ENCODE measurements at places on chromosomes 16 and 17.

DNA sequence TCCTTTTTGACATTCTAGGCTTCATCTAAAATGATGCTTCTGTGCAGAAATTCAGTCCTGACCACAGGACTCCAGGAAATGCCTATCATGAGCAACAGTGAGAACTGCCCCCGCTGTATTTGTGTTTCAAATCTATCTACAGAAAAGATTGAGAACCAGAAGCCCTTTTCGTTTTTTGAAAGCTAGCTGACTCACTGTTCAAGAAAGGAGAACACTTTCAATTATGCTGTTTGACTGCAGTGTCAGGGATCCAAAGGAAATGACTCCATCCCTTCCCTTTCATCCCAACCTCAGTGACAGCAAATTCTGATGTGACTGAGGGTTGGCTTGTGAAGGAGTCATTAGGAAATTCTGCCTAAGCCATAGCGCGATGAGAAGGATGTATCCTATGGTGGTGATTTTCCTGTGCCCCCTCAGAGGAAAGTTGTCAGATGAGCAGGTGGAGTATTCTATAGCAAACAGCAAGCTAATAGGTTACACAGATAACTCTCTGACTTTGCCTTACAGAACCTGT lies 622.3 kb downstream of the TMEM114 start:
- no peak for DNase-seq

GRCh38 chr17:78596871-78597764 lies 19.9 kb upstream of the DNAH17 start:
- no peak for DNase-seq

GRCh38 chr17:80845863-80846671 lies 145.6 kb upstream of the CHMP6 start:
- no peak for DNase-seq

DNA sequence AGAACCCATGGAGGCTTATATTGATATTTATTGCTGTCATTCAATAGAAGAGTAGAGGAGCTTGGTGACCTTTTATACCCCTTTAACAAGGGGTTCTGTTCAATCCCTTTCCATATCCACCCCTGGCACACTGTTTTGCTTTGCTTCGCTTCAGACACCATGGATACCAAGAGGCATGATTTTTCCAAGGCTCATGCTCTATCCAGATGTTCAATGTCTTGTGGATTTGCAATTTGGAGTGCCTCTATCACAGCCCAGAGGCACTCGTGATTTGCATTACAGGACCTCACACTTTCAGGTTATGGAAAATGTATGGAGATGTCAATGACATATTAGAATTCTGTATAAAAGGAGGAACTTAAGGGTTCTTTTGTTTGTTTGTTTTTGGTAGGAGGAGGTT lies 21.5 kb downstream of the CFAP20 start:
- DNase-seq = no peak

GRCh38 chr17:44976206-44976605 lies 8.1 kb upstream of the C1QL1 start:
- DNase-seq = no peak

DNA sequence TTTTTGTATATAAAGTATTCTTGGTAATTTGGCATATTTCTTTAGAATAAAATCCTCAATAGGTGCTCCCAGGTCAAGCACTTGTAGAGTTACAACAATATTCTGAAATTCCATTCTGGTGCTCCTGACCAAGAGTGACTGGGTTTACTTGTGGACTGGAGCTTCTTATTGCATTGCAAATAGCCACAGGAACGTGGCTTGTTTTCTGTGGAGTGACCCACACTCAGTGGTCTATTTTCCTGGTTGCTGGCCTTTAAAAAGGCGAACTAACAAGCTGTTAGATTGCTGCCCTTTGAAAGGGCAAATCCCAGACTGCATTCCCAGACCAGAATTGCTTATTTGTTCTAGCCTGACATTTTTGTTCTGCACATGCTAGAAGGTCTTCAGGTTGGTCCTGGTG lies 658.8 kb upstream of the GOT2 start:
- no peak for DNase-seq

- DNase-seq = no peak
Measured at GRCh38 chr17:72906306-72906705, 186.2 kb downstream of the SLC39A11 start.

DNA sequence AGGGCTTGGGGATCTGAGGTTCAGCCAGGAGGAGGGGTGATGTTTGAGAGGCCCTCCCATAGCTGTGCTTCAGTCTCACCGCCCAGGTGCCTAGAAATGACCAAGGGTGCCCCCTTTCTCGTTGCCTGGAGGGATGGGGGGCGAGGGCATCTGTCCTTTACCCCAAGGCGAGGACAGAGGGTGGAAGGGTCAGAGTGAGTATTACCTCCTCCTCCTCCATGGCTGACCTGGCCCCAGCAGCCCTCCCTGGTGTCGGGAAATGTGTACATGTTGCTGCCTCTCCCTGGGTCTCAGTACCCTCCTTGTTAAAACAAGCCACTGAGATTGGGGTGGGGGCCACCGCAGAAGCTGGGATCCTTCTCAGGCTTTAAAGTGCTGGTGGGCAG lies 2.4 kb downstream of the NECAB2 start:
- no peak for DNase-seq

- DNase-seq = no peak
Measured at GRCh38 chr17:17032131-17032692, 10.0 kb upstream of the MPRIP start.

GRCh38 chr16:20515688-20516090 lies 60.5 kb downstream of the ACSM2B start:
- no peak for DNase-seq

DNA sequence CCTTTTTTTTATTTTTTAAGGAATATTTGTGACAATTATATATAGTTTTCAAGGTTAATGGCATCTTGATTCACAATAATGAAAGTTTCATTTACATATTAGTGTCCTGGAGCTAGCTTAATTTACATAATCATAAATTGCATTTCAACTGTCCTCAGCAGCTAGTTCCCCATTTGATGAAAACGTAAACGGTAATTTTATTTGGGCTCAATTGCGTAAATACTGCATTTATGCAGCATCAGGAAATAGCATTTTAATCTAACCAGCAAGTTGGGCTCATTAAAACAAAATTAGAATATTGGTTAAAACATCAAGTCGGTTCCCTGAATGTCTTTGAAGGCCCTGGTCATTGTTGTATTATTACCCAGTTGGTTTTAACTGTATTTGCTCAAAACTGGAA lies 136.8 kb upstream of the CDH5 start:
- DNase-seq = no peak

GRCh38 chr16:15990902-15991301 lies 41.5 kb downstream of the ABCC1 start:
- DNase-seq = no peak

DNA sequence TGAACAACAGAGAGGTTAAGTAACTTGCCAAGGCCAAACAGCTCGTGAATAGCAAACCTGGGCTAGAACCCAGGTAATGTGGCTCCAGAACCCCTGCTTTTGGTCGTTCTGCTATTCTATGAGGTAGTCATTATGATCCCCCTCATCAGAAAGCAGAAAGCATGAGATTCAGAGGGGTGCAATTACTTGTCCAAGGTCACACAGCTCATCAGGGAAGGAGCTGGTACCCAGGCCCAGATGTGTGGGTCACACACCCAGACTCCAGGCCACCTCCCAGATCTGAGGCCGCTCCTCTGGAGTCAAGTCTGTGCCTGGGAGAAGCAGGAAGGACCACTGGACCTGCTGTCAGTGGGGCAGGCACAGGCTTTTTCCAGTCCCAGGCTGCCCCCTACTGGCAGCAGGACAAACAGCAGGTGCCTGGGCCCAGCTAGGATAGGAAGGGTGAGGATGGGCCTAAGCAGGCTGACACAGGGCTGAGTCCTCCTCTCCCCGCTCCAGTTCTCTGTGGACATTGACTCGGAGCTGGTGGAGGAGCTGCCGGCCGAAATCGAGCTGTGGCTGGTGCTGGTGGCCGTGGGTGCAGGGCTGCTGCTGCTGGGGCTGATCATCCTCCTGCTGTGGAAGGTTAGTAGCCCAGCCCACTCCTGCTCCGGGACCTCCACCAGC lies 7.8 kb upstream of the PDK2 start:
- peak; percentile 49 for DNase-seq

DNA sequence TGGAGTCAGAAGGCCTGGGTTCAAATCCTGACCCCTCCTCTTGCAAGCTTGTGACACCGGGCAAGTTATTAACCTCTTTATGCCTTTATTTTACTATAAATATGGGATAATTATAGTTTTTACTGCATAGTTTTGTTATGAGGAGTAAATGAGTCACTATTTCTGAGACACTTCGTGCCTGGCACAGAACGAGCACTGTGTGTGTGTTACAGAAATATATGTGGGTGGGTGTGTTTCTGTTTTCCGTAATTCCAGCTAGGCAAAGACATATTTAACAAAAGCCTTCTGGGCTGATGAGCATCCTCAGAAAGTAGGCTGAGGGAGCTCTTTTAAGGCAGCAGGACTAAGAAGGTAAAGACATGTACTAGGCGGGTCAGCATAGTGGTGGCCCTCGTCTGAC lies 417.9 kb downstream of the MAF start:
- no peak for DNase-seq

GRCh38 chr16:31135535-31136286 lies at the start of gene PRSS8:
TSS of gene PRSS8 (minus strand) at chr16:31135727. CDS start at chr16:31135498, 229 bp downstream.
- DNase-seq = no peak

DNA sequence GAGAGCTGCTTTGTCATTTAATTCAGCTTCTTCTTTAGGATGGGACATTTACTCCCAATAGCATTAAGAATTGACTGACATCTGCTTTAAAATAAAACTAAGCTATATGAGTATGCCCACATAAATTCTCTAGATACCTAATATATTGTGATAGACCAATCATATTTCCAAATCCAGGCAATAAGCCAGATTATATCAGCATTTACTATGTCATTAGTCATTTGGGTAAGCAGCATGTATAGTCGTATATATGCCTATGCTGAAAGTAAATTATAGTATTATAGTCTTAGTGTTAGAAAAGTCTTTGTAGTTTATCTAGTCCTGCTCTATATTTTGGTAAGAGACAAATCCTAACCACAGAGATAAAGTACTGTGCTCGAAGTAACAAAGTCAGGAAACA lies 958.1 kb downstream of the KCNJ2 start:
- no peak for DNase-seq

- no peak for DNase-seq
Measured at GRCh38 chr17:80349151-80349651, 65.8 kb upstream of the ENDOV start.

- peak; percentile 41 for DNase-seq
Measured at GRCh38 chr16:88782454-88783390, 2.3 kb downstream of the PIEZO1 start.

DNA sequence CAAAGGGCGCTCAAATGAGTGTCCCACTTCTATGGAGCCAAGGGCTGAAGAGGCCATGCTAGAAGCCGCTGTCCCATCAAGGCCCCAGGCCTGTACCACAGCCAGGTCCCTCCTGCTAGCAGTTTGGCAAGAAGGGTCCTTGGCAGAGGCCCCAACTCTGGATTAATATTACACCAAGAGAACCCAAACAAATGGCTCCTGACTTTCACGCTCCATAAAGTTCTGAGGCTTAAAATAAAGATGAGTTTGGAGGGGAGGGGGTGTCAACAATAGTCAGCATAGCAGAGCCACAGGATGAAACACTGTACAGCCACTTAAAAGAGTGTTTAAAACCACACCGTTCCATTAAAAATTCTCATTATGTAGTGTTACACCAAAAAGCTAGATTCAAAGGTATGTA lies 30.5 kb downstream of the CUEDC1 start:
- no peak for DNase-seq

- DNase-seq = no peak
Measured at GRCh38 chr17:47640076-47640475, 9.6 kb upstream of the KPNB1 start.

DNA sequence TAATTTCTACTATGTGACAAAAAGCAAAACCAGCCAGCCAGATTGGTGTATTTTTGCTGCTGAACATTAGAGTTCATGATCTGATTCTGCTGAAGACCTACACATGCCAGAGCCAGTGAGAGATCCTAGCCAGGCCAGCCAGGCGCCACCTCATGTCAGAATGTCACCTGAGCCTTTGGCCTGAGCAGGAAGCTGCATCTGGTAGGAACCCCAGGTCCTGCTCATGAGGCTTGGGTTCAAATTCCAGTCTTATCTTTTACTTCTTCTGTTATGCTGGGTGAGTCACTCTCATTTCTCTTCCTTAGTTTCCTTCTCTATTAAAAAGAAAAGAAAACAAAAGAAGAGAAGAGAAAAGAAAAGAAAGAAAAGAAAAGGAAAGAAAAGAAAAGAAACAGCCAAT lies 585.1 kb upstream of the CDH5 start:
- DNase-seq = no peak

GRCh38 chr17:50289991-50290702 lies 15.9 kb downstream of the TMEM92 start:
- DNase-seq = peak; percentile 78

- no peak for DNase-seq
Measured at GRCh38 chr16:88202207-88202745, 180.5 kb upstream of the ZNF469 start.

DNA sequence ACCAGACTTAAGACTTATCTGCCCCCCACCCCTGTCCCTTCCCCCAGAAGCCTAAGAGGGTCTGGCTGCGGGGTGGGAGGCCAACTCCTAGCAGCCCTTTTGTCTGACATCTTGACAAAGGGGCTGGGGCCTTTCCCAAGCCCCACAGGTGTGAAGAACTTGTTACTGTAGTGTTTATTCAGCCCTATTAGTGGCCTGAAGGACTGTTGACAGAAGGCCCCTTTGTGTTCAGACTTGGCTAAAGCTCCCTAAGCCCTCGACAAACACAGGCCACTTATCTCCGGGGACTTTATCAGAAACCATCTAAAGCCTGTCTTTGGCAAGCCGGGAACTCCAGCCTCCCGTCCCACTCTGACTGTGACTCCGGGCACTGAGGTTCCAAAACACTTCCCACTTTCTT lies 129.8 kb downstream of the NTN1 start:
- no peak for DNase-seq

DNA sequence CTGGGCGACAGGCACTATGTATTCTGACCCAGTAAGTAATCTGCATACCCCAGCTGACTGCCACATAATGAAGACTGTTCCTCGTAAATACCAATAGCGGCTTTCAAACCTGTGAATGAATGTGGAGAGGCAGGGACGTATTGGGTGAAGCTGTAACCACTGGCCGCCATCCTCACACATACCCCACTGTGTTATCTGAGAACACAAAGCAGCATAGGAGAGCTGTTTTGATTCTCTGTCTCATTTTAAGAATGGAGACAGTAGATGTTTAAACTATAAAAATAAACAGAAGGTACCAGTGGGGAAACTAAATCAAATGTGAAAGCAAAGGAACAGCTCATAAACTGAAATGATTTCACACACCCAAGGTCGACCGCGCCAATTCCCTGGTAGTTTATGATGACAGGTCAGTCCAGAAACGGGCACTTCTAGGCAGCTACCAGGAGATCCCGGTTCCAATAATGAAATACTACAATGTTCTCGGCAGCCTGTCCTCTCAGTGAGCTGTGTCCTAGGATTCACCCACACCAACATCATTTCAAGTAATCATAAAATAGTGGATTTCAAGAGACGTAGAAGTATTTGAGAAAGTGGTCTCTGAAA lies 109.7 kb downstream of the ADCY9 start:
- DNase-seq = no peak
